ENCODE measurements at places on chromosomes 4 and X.

DNA sequence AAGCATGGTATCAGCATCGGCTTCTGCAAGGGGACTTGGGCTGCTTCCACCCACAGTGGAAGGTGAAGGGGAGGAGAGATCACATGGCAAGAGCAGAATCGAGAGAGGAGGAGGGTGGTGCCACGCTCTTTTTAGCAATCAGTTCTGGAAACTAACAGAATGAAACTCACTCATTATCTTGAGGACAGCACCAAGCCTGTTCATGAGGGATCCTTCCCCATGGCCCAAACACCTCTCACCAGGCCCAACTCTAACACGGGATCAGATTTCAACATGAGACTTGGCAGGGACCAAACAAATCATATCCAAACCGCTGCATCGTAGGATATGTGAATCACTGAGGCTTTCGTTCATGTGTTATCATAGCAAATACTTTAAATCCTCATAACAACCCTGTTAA is 125.5 kb downstream of the GPC3 start:
- DNase-seq, result peak; percentile 23

GRCh38 chrX:121831601-121832000 is 784.2 kb downstream of the GLUD2 start:
- DNase-seq, result no peak

DNA sequence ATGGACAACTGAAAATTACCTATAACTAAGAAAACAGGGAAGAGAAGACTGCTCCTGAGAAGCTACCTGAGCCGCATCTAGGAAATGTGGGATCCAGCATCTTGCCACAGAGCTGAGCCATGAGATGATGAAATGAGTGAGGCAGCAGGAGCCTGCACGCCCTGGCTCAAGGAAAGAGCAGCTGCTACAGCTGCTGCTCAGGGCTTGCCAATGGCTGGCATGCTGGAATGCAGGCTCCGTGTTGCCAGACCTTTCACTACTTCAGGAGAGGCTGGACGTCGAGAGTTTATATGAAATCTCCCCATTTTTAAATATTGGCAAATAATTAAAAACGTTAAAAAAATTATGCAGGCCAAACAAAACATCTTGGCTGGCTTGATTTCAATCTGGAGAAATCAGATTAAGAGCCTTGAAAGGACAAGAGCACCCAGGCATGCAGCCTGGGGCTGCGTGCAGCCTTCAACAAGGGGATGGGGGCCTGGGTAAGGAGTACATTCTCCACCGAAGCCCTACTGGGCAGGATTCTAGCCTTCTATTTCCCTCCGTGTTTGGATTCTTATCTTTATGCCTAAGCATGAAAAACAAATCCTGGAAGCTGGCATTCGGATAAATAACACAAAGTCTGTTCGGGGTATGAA is 227.6 kb downstream of the NR3C2 start:
- no peak for DNase-seq

GRCh38 chrX:130504019-130504418 is 102.2 kb downstream of the RBMX2 start:
- no peak for DNase-seq

DNA sequence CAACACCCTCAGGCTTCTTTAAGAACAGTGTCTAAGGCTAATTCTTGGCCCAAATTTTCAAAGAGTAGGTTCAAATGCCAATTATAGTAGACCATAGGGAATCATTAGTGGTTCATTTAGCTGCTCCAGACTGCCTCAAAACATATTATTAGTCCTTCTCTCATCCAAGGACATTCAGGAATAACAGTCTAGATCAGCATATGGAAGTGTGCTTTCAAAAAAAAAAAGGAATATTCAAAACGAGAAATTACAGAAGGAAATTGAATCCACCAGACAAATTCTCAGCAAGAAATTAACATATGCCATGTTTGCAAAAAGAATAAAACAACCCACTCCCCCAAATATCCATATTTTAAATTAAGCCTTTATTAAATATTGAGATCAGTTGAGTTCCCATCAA is 293.1 kb downstream of the SMARCA1 start:
- DNase-seq, result no peak

- no peak for DNase-seq
Measured at GRCh38 chr4:148443512-148444295, 1.5 kb upstream of the NR3C2 start.

DNA sequence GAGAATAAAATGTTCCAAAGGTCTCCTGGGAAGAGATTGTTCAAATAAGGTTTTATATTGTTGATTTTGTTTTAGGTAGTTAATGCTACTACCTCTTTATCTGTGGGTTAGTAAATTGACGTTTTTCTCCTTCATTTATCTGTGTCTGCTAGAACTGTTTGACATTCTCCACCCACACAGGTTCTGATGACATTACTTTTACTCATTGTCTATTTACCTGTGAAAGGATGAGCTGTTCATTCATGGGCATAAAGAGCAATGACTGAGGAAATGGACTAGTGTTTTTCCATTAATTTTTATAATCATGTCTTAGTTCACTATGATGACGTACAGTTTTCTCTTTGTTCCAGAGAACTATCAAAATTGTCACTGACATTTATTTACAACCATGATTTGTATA is 75.6 kb downstream of the CPE start:
- no peak for DNase-seq

- DNase-seq, result no peak
Measured at GRCh38 chrX:117987373-117987772, 129.2 kb downstream of the KLHL13 start.

DNA sequence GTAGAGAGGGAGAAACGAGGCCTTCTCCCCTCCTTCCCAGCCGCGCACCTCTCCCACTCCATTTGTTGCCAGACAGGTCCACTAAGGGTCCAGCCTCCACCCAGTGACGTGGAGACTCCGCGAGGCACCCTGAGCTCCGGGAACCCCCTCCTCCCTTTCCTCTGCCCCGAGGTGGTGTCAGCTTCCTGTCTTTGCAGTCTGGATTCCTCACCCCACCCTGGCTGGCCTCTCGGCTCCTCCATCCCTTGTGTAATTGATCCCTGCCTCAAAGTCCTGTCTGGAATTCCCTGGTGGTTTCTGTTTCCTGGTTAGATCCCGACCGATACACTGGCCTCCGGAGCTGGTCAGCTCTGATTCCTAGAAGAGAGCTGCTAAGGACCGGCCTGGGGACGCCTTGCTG is 105.9 kb upstream of the SCOC start:
- no peak for DNase-seq

- DNase-seq, result no peak
Measured at GRCh38 chr4:94758141-94758699, 465 bp downstream of the BMPR1B start.

GRCh38 chr4:30181918-30182317 is 538.3 kb upstream of the PCDH7 start:
- DNase-seq, result no peak

DNA sequence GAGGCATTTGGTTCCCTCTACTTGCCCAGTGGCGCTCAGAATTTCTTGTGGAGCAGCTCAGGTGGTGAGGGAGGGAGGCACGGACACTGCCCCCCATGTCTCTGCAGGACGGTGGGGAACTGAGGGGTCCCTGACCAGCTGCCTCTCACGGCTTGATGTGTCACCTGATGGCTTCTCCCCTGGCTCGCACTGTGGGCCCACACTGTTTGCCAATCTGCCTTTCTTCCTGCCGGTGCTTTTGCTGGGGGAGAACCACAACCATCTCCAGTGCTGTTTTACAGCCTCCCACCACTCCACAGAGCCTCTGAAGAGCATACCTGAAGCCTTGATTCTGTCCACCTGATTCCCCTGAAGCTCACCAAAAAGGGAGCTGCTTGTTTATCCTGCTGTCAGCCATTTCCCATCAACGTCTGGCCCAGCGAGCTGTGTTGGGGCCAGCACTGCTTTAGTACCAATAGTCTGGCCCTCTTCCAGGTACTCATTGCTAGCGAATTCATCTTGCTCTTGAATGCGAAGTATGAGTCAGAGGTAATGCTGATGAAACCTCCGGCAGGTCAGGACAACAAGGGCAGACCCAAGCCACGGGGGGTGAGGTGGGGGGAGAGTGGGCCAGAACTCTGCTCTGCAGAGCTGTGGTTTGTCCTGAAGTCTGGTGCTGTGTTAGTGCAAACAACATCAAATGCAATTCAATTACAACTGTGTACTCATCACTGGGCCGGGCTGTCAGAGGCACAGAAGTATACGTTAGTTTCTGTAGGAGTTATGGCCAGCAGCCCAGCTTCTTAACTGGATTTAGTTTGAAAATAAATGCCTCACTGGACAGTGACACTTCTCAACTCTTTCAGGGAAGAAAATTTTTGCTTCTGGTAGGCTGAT is 208.3 kb upstream of the JADE1 start:
- DNase-seq, result peak; percentile 94

Data from fibroblast of skin of left biceps (primary cell).